Stimulated activated CD8-positive, alpha-beta memory T cell treated with anti-CD3 and anti-CD28 coated beads, Interleukin-15, amount 100 ng/mL, for 24 hours (primary cell): ENCODE measurements at places on chromosomes 6 and 20.
A peak's percentile ranks its signal among the peaks of the same experiment; 100 is the strongest.

DNA sequence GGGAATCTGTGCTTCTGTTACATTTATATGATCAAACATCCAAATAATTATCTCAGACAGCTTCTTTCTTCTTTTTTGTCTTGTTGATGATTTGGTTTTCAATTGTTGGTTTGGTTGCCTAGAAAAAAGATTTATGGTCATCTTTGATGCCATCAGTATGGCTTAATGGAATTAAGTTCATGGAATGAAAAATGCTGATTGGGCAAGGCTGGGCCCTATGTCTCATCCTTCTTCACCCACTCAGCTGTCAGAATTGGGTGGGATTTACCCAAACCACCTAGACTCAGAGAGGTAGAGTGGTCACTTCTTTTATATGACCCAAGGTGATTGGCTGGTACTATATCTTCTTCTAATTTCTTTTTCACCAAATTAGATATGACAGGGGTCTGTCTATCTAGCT, 258.3 kb downstream of the DOK5 start:
- DNase-seq = no peak

DNA sequence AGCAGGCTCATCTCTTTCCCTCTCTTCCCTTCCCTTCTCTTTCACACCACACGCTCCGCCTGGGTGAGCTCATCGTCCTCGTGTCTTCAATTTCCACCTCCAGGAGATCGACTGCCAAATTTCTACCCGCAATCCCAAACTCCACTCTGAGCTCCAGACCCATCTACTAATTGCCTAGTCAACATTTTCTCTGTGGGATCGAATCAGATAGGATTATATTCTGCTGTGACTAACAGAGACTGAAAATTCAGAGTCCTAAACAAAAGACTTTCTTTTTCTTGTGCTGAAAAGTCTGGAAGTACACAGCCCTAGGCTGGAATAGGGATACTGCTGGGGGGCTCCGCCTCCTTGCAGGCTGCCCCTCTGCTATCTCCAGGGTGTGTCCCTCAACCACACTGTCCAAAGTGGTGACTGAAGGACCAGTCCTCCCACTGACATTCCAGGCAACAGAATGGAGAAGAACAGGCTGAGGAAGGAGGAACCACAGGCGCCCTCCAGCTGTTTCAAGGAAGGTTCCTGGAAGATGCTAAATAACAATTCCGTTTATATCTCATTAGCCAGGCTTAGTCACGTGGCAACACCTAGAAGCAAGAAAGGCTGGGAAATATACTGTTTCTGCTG, 5.0 kb upstream of the HSPA12B start:
- no peak for DNase-seq

- DNase-seq = no peak
Observed at GRCh38 chr6:130973521-130974277, 89.3 kb downstream of the EPB41L2 start.

GRCh38 chr6:93412452-93412851, 6.9 kb downstream of the EPHA7 start:
- DNase-seq = no peak

DNA sequence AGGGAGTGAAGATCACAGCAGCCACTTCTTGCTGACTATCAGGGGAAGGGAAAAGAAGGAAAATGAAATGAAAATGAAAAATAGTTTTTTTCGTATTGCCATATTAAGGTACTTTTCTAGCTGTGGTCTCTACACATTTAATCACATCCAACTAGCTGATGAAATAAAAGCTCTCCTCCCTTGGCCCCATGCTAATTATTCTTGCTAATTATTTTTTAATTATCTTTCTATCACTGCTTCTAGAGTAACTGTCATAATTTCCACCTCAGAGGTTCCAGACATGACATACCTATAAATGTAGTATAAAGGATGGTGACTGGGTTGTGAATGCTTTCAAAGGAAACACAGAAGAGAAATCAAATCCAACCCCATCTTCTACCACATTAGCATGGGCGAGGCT, 334.1 kb upstream of the MAN1A1 start:
- no peak for DNase-seq

GRCh38 chr6:158324136-158324535, 11.9 kb downstream of the TULP4 start:
- no peak for DNase-seq

- DNase-seq = no peak
Observed at GRCh38 chr6:53691667-53692133, 26.1 kb upstream of the KLHL31 start.

DNA sequence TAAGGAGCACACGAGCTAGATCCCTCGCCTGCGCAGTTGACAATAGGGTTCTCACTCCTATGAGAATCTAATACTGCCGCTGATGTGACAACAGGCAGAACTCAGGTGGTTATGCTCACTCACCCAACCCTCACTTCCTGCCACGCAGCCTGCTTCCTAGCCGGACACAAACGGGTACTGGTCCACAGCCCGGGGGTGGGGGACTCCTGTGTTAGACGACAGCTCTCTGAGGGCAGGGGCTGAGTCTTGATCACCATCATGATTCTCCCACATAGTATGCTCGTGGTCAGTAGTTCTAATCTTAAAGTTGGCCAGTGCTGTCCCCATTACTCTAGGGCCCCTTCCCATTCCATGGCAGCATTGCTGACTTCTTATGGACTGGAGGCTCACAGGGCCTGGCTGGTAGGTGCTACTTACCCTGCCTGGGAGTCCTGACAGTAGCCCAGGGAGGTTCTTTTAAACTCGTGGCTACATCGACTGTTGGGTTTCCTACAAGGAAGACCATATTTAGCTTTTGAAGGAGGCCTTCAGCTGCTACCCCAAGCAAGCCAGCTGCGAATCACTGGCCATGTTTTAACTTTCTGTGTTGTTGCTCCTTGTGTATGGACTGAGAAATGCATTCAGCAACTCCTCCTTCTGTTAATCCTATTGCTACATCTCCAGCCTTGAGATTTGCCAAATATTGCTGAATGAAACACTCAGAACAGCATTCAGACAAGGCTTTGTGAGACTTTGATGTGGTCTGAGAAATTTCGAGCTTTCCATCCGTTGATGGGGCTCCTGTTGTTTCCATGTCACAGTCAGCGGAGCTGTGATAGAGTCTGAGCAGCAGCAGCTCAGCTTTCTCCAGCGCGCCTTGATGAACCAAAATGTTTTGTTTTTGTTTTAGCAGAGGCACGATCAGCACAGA, 300.3 kb downstream of the NRN1 start:
- no peak for DNase-seq

- DNase-seq = no peak
Observed at GRCh38 chr6:18353251-18353650, 33.9 kb upstream of the RNF144B start.

DNA sequence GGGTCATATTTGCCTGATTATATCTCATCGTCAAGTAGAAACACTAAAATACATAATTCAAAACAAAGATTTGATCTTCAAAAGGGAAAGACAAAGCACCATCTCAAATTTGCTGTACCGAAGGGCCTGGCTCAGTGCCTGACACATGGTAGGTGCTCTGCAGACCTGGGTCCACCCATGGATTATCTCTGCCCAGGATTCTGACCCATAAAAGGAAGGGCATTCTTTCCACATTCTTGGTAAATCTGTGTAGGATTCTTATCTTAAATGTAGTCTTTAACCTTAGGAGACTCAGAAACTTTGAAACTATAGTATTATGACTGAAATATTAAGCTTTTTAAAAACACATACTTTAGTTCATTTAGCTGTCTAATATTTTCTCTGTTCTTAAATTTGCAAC, 274.1 kb upstream of the FLRT3 start:
- no peak for DNase-seq

- no peak for DNase-seq
Observed at GRCh38 chr6:1075444-1075843, 236.5 kb upstream of the FOXQ1 start.

GRCh38 chr20:39939241-39939865, 749.7 kb downstream of the MAFB start:
- DNase-seq = no peak

DNA sequence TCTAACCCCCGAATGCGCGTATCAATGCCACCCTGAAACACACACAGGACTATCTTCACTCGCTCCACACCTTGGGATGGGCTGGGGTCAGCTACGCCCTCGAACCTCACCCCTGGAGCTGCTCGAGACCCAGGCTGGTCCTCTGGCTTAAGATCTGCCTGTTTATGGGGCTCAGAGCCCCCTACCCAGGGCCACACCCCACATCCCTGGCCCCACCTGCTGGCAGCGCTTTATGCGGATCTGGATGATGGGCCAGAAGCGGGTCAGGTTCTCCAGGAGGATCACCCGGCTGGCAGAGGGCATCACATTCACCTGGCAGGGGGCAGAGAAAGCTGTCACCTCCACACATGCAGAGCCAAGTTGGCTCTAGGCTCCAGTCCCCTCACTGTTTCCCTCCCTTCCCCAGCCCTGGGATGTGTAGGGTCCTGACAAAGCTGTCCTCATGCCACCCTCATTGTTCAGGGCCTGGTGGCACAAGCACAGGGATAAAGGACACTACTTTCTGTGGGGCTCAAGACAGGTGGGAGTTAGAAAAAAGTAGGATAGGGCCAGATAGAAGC, 8.2 kb downstream of the CUL7 start:
- DNase-seq = no peak

GRCh38 chr20:7742479-7742878, 197.8 kb downstream of the HAO1 start:
- DNase-seq = no peak

DNA sequence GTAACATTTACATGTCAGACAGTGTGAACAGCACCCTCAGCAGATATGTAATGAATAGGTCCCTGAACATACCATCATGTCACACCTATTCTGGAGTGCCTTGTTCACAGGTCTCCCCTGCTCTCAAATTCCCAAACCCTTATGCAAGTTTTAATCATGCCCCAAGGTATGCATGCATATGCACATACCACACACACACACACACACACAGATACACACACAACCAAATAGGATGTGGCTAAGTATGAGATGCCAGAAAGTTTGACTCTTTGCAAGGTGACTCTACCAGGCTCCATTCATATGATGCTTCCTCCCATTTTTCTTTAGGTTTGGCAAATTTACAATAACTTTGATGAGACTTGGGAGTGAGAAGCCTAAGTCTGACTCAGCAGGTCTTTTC, 243.8 kb upstream of the IRAK1BP1 start:
- no peak for DNase-seq

GRCh38 chr6:134534708-134535149, 216.8 kb upstream of the SGK1 start:
- DNase-seq = no peak

DNA sequence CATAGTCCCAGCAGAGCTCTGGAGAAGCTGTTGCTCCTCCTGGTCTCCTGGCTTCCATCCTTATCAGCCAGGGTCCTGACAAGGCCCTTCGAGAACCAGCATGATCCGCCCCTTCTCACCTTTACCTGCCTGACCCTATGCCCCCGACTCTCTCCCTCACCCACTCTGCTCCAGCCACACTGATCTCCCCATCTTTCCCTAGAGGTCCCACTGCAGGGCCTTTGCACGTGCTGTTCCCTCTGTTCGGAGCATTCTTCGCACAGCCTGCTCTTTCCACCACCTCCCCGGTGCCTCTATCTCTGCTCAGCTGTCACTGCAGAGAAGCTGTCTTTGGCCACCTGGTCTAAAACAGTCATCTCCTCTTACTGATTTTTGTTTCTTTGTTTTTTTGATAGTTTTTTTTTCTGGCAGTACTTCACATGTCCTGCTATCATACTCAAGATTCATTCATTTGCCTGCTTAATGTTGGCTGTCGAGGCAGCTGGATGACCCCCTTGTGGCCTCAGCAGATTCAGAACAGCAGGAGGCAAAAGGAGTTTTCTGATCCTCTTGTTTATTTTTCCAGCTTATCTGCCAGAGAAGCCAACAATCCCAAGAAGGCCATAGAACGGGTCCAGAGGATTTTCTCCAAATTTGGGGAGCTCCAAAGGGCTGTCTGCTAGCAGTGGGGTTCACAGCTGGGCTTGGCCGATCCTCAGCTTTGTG, 1.6 kb upstream of the PTGIS start:
- DNase-seq = no peak

- DNase-seq = no peak
Observed at GRCh38 chr6:37531437-37532036, 31.8 kb upstream of the CCDC167 start.

DNA sequence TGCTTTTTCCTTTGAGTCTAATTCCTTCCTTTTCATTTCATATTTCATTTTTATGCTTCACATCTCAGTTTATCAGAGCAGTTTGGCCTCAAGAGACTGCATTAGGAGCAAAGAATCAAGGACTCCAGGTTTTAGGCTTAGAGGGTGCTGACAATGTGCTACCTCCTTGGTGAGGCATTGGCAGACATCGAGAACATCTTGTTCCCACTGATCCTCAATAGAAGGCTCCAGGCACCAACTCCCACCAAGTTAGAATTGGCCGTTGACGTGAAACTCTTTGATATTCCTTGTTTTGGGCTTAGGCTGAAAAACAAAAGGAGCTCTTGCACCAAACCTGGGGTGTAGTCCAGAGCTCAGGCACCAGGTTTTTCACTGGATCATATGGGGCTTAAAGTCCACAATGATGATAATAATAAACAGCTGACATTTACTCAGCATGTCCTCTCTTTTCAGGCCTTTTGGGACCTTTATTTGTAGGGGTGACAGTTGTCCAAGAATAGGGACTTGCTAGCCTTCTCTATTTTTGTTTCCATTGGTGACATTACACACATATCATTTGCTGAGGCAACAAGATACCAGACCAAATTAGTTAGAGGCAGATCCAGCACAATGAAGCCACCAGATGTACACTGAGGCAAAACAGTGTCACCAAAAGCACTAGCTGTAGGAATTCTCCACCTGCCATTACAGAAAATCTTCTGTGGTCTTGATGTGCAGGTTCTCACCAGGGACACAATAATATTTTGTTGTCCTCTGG, 81.0 kb upstream of the ENPP5 start:
- DNase-seq = no peak

GRCh38 chr6:21523652-21524051, 69.9 kb upstream of the SOX4 start:
- no peak for DNase-seq

DNA sequence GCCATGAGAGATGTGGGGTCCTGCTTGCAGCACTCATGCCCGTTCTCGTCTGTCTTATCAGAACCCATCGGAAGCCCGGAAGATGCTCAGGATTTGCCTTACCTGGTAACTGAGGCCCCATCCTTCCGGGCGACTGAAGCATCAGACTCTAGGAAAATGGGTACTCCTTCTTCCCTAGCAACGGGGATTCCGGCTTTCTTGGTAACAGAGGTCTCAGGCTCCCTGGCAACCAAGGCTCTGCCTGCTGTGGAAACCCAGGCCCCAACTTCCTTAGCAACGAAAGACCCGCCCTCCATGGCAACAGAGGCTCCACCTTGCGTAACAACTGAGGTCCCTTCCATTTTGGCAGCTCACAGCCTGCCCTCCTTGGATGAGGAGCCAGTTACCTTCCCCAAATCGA, 8.3 kb downstream of the PI16 start:
- DNase-seq = peak; percentile 25

DNA sequence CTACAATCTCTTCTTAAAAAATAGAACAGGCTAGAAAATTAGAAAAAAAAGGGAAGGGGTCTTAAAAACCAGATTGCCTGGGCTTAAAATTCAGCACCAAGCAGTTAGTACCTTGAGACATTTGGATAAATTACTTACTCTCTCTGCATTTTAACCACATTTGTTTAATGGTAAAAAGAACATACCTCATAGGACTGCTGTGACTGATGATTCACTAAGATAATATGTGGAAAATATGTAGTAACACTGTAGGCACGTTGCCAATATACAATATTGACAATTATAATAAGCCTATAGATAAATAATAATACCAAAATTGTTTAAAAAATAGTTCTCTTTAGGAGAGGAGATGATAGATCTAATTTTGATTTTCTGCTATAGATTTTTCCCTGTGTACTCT, 750.4 kb downstream of the TENT5A start:
- no peak for DNase-seq
